ENCODE measurements at places on chromosomes 1 and 21.

GRCh38 chr21:45940621-45941337, 40.8 kb upstream of the COL6A1 start:
- DNase-seq: no peak

GRCh38 chr1:35668506-35668905, 27.2 kb upstream of the PSMB2 start:
- DNase-seq: no peak

DNA sequence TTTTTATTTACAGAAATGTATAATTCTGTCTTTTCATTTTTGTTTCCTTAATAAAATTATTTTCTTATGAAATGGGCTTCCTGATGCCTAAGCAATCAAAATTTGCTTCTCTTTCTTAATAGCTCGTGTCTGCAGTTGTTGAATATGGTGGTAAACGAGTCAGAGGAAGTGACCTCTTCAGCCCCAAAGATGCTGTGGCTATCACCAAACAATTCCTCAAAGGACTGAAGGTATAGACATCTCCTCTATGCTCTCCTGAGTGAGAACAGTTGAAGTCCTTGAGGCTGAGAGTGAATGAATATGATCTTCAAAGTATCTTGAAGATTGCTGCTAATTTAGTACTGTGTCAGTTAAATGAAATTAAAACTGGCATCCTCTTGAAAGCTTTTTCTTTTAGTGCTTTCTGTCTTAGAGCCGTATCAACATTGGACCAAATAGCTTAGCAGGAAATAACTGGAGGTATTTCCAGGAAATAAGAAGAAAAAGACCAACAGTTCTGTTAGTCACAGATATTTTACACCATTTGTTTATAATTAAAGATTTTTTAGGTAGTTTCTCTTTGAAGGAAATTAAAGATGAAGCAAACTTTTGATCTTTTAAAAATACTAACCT, 24.7 kb downstream of the VPS45 start:
- DNase-seq: no peak

DNA sequence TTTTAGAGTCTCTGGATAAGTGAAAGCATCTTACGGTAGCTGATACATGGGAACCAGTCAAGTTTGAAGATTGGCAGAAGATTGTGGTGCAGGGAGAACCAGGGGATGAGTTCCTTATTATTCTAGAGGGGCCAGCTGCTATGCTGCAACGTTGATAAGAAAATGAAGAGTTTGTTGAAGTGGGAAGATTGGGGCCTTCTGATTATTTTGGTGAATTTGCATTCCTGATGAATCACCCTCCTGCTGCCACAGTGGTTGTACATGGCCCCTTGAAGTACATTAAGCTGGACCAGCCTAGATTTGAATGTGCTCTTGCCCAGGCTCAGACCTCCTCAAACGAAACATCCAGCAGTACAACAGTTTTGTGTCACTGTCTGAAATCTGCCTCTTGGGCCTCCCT, 45.9 kb downstream of the BTBD8 start:
- DNase-seq: no peak

DNA sequence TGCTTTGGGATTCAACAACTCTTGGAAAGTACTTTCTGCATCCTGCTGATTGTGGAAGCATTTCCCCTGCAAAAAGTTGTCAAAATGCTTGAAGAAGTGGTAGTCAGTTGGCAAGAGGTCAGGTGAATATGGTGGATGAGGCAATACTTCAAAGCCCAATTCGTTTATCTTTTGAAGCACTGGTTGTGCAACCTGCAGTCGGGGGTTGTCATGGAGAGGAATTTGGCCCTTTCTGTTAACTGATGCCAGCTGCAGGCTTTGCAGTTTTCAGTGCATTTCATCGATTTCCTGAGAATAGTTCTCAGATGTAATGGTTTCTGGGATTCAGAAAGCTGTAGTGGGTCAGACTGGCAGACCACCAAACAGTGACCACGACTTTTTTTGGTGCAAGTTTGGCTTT, 47.6 kb upstream of the GJA5 start:
- no peak for DNase-seq

DNA sequence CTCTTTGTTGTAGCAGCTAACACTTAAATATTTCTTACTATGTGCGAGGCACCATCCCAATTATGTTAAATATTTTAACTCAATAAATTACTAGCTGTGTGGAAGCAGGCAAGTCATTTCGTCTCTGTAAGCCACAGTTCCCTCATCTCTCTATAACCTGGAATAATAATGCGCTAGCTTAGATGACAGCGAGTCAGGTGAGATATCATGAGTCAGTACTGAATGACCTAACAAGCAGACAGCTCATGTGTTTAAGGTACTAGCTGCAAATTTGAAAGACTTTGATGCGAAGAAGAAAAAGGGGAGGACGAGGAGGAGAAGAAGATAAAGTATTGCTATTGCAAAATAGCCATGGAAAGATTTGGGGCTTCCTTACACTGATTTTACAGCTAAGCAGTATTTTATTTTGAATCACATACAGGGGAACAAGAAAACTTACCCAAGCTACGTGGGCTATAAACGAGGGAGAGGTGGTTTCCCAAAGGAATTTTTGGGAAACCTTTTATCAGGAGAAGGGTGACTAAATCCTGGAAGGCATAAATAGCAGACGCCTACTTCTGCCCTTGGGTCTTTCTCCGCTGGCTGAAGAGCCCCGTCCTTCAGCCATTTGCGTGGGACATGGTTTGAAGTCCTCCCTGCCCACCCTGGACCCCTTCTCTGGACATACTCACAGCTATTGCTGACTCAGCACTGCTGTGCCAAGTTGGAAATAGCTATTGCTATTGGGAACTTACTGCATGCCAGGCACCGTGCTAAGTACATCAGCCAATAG, 8.9 kb downstream of the CITED4 start:
- no peak for DNase-seq
